Kidney tubule cell (primary cell): ENCODE measurements at places on chromosomes 1 and 21.

DNA sequence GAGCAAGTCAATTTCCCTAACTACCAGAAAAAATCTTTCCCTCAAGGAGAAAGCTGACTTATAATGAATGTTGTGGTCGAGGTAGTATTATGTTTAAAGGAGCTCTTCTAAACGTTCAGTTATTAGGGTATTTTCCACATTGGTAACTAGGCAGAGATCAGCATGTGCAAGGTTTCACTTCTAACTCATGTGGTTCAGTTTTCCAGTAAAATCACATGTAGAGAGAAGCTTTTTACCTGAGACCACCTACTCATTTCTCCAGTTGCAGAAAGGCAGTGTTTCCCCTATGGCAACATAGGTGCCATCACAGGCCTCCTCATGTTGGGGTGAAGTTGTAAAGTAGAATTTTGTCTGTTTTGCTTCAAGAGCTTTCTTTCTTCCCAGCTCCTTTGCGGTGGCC, 23.7 kb downstream of the IL23R start:
- no peak for DNase-seq

DNA sequence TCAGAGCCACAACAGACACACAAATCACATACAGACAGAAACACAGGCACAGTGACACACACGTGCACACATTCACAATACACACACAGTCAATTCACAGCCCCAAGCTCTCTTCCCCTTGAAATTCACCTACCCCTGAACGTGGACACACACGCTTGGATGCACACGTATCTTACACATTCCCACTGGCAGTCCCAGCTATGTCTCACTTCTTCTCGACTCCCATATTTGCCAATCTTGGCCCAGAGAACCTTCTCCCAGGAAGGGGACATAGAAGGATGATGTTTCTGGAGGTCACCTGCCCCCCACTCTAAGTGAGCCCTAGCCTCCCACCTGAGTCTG, 1.6 kb downstream of the CRYBG2 start:
- peak; percentile 83 for DNase-seq

DNA sequence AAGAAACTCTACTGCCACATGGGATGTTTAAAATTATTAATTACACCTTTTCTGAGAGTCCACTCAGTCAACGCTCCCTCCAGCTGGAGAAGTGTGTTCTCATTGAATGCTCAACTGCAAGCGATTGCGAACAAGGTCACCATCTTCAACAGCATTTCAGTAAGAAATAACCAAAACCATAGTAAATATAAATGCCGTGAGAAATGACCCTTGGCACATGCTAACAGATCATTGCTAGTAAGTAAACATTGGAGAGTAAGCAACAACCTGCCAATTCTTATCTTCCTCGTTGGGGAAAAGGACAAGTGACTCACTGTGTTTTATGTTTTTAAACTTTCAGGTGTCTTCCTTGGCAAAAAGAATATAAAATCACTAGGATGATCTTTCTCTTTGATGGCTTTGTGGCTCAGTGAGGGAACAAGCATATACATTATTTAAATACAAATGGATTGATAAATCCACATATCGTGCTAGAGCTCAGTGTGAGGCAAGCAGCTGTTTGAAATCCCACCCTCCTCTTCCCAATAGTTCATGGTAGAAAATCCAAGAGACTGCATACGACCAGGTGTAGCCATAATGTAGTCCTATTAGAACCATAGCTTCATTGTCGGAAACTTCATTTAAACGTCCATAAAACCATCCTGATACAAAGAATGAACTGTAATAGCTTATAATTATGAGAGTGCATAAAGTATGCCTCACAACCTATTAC, 214.6 kb downstream of the GRIK1 start:
- no peak for DNase-seq

DNA sequence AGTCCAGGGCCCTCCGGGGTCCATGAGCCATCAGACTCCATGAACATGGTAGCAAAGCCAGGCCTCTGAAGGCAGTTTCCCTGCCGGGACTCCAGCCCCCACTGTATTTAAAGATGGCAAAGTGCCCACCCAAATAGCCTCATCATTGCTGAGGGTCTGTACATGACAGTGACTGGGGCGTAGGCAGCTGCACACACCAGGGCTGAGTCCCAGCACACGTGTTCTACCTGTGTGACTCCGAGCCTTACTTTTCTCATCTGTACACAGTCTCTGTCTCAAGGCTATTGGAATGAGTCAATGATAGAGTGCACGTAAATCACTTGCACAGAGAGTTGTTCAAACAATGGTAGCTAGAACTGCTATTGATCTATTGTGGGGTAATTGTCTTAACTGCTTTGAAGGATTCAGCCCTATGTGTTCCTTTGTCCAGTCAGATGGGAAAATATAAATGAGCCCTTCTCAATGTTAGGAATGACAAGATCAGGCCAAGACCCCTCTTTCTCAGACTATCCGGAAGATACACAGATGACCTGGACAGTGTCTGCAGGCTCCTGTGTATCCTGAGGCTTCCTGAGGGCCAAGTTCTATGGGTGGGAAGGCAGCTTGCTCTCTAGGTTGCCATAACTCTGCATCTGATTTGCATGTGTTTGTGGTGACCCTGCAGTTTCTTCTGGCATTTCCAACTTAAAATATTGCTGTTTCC, 48.9 kb downstream of the RASSF5 start:
- DNase-seq: no peak

GRCh38 chr1:67635055-67635809, 49.8 kb upstream of the GADD45A start:
- no peak for DNase-seq

DNA sequence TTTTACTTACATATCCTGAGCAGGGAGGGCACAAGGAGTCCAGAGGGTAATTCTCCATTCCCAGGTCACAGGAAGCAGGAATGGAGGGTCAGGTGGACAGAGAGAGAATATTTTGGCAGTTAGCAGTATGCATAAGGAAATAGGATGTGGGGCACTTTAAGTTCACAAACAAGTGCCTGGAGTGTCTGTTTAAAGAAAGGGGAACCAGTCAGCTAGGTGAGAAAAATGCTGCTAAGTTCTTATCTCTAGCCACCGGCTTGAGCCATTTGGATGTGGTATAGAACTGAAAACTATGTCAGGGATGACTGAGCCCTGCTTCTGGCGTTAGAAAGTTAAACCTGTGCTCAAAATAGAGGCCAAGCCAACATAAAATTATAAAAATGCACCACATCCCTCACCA, 739.7 kb upstream of the NCAM2 start:
- DNase-seq: no peak

GRCh38 chr1:89978755-89979154, 16.2 kb upstream of the ZNF326 start:
- peak; percentile 25 for DNase-seq

DNA sequence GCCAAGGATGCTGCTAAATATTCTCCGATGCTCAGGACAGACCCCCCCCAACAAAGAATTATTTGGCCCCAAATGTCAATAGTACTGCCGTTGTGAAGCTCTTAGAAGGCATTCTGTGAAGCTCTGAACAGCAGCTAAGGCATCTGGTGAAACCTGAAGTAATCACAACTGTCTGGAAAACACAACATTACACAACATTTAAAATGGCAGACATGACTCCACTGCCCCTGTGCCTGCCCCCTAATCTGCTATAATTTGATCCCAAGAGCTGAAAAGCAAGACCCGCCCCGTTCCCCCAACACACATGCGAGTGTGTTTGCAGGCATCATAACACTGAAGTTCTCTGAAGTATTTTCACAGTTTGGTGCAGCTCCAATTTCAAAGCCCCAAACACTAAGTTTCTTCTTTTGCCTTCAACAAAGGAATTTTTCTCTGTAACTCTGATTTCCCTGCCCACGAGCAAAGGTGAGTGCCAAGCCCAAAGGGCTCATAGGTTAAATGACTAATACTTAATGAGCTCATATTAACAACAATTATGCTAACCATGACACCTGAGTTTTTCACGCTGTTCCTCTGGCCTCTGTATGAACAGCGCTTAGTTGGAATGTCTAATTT, 129.2 kb downstream of the CLIC6 start:
- DNase-seq: peak; percentile 22

DNA sequence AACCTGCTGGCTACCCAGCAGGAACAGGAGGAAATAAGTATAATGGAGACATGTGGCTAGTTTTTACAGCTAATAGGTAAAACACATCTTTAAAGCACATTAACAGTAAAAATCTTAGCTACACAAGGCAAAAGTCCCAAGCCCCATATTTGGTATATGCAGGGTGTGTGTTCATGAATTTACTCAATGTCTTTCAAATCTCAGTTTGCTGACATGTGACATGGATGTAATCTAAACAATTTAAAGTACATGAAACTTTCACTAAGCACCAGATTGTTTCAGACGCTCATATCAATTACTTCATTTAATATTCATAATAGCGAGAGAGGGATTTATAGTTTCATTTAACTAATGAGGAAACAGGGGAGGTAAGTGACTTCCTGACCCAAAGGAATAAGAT, 3.9 kb downstream of the TACSTD2 start:
- no peak for DNase-seq

DNA sequence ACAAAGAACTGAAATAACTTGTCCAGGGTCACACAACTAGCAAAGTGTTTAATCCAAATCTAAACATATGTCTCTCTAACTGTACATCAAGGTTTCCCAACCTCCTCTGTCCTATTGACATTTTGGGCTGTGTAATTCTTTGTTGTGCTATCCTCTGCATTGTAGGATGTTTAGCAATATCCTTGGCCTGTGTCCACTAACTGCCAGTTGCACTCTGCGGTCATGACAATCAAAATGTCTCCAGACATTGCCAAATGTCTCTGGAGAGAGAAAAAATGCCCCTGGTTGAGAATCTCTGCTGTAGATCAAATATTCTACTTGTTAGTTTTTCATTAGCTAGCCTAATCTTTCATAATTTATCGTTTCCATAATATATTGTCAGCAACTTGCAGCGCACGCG, 353.4 kb upstream of the NEGR1 start:
- no peak for DNase-seq

GRCh38 chr1:227094249-227094966, 154.3 kb downstream of the COQ8A start:
- DNase-seq: peak; percentile 42

- DNase-seq: no peak
These were observed 257.1 kb downstream of the HMCN1 start for GRCh38 chr1:185991266-185991665.

GRCh38 chr1:170155055-170155454, 9.3 kb downstream of the NTMT2 start:
- DNase-seq: no peak

GRCh38 chr1:154347961-154348360, 22.6 kb downstream of the ATP8B2 start:
- DNase-seq: no peak

DNA sequence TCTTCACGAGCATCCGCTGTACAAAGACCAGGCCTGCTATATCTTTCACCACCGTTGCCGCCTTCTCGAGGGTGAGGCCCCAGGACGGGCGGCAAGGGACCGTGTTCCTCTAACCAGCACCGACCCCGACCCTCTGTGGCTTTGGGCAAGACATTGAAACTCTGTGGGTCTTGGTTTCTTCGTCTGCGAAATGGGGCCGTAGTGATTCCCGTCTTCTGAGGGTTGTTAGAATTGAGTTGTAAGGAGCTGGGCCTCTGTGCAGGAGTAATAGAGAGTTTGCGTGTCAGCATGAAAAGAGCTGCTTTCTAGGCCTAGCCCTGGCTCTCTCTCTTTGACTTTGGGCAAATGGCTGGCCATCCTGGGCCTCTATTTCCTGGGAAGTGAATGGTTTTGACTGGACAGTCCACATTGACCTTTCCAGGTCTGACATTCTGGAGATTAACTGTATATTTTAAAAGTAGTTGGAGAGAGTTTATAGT, 591 bp downstream of the MRPL37 start:
- peak; percentile 24 for DNase-seq

DNA sequence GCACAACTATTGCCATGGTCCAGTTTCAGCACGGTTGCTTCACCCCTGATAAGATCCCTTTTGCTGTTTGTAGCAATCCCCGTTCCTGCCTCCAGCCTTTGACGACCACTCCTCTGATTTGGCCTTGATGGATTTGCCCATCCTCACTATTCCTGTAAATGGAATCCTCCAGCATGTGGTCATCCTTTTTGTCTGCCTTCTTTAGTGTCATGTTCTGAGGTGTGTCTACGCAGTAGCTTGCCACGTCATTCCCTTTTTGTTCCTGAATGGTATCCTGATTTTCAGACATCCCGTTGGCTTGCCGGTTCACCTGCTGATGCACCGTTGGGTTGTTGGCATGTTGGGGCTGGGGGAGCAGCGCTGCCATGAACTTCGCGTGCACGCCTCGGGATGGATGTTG, 7.8 kb downstream of the AJAP1 start:
- DNase-seq: no peak

DNA sequence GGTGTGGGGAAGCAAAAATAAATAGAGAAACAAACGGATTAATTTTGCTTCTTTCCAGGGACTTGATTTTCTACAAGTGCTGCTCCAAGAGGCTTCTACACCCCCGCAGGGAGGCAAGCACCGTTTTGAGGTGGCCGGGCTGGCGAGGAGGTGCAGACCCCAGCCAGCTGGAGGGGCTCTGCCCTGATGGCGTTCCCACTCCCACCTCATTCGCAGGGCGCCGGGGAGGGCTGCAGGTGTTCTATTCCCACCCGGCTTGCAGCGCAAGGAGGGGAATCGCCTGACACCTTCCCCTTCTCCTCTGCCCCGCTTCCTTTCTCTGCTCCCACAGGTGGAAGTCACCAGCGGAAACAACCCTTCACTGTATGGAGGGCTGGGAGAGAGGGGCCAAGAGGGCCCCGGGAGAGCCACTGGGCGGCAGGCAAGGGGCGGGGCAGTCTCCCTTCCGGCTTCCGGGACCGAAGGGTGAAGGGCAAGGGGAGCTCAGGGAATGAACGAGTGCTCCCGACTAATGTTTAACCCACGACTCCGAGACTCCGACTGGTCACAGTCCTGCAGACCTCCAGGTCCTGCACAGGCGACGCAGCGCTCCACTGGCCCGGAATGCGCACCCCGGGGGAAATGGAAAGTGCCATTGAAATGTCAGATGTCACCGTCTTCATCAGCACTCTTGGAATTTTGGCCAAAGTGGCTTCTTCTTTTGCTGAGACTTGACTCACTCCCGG, 29.1 kb downstream of the TEX35 start:
- peak; percentile 85 for DNase-seq

DNA sequence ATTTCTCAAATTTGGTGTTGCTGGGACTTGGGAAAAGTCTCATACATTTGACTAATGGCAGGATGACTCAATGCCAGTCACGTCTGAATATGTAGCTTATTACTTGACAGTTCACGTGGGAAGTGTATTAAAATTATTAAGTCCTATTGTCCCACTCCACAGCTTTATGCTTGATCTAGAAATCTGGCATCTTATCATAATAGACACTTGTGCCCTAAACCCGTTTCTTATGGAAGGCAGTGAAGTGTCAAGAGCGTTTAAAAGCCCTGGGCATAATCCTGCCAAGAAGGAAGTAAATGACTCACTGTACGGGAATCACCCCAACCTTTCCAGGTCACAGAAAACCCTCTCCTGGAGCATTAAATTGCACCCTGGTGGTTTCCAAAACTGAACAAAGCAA, 207.4 kb downstream of the APP start:
- DNase-seq: peak; percentile 87

- DNase-seq: no peak
These were observed 13.4 kb downstream of the OR10R2 start for GRCh38 chr1:158485455-158485854.
